ENCODE measurements at places on chromosomes 3 and 15. TPM values are rescaled to one million over a fixed set of nuclear protein-coding genes. Genes with fewer than 3 reads are reported as not detected.

DNA sequence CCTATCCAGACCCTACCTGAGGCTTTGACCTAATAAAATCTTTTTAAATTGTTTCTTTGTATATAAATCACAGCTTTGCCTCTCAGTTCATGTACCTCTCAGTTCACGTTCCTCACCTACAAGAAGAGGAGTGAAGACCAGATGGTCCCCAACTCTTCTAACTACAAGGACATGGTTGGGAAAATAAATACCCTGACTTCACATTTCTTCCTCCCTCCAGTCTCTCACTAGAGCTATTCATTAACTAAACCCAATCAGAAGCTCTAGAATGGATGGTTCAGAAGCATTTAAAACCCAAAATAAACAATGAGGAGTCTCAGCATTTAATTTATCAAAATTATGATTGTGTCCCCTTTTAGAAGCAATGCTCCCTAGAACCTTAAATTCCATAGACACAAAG lies 97.3 kb upstream of the AGTR1 start:
- DNase-seq: no peak

Gene TM4SF4
- 0.92 TPM for polyA plus RNA-seq

Gene PPP4R2
- polyA plus RNA-seq: 14.5 TPM

- no peak for DNase-seq
These were observed 626.3 kb upstream of the NAALADL2 start for GRCh38 chr3:174232658-174233429.

DNA sequence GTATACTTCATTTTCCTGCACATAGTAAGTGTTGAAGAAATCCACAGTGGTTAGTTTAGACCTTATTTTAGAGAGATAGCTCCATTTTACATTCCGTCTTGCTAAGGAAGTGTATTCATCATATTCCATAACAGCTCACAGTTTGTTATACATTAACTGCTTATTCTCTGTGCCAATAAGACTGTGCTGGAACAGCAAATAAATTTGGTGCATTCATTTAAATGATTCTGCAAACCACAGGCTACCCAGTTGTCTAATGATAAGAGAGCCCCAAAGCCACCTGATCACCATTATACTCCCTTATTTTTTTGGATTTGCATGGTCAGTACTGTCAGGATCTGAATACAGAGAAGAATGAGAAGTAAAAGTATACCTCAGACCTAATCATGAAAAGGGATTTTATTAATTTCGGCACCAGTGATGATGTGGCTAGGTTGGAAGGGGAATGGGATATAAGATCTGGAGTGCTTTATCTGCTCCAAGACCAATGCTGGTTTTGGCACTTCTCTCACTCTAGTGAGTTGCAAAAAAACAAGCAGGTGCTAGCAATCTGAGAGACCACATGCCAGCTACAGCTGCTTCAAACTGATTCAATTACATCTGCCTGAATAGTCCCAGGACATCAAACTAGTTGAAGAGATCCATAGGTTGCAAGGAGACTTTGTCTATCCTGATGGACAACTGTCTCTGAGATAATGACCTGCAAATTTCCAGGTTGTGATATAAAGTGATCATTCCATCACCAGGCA lies 254.8 kb downstream of the ZBTB20 start:
- no peak for DNase-seq

DNA sequence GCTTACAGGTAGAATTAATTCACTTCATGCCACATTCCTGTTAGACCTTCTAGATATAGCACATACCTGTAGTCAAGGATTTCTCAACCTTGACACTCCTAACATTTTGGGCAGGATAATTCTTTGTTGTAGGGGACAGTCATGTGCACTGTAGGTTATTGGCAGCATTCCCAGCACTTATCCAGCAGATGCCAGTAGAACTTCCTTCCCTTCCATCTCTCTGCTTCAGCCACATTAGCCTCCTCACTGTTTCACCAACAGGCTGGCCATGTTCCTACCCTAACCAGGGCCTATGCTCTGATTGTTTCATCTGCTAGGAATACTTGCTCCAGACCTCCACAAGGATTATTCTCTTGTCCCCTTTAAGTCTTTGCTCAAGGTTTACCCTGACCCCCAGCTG lies 68.0 kb upstream of the STAC start:
- DNase-seq: no peak

DNA sequence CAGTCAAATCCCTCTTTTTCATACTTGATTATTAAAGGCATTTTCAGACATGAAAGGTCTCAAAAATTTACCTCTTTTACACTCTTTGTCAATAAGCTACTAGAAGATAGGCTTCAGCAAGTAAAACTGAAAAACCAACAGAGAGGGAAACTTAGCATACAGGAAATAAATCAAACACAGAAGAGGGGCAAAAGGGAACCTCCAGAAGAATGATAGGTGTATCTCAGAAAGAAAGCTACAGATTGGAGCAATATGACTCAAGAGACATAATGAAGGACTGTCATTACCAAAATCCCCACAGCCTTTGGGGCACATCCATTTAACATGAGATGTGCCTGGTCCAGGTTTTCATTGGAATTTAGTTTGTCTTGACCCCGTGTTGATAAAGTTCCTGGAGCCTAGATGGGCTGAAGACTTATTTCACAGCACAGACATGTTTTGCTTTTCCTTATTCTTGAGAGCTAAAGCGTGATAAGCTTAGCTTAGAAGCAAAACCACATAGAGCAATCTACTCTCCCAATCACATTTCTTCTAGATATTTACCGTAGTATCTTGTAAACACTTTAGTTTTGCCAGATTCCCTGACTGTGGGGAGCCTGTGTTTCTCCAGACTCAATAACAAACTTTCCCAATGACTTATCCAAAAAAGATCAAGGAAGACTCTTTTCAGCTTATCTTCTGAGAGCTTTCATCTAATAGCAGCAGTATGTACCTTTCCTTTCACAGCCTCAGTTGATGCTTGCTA lies 11.7 kb downstream of the LRRFIP2 start:
- no peak for DNase-seq

- no peak for DNase-seq
These were observed 272.7 kb downstream of the OCA2 start for GRCh38 chr15:27826411-27826810.

DNA sequence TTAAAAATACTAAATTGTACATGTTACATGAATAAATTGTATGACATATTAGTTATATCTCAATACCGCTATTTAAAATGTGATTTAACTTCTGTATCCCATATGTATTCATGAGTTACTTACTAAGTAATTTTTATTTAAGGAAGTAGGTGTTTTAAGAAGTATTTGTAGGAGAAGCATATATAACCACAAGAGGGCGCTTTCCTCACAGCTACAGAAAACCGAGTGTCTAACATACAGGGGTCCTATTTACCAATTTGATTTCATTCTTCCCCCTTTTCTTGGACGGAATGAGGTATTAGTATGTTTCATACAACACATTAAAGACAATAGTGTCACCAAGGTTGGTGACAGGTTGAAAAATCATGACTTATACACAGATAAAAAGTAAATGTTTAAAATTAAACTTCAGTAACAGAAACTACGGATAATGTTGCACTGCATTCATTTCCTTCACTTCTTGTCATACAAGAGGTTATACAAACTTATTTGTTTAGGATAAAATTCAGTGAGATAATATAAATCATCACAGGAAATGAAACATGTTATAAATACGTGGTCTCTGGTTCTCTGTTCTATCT lies 253.6 kb downstream of the MAGI1 start:
- no peak for DNase-seq

Gene FBXL22
- 1.2 TPM for polyA plus RNA-seq

DNA sequence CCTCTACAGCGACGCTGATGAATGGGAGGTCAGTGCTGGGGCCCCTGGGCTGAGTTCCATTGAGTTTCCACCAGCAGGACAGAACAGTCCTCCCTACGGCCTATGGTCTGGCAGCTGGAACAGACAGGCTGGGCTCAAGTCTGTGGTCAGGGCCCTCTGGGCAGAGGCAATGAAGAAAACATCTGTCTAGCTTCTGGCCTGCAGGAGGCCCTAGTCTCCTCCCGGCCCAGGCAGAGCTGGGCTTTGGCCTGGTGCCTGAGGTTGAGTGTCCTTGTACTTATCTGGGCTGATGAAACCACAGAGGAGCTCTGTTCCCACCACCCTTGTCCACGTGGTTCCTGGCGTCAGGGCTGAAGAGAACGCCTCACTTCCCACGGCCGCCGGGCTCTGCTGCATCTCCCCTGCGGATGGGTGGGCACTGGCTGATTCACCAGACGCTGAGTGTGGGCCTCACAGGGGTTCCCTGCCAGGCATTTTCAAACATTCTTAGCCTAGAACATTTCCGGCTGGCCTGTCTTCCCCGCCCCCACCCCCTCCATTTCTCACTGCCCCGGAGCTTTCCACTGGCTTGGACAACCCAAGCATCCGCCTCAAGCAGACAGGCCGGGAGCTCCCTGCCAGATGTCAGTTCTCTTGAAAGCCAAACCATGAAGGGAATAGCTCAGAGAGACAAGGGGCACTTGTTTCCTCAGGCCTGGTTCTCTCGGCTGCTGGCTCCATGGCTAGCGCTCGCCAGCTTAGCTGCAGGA lies 20.3 kb downstream of the PPCDC start:
- peak; percentile 67 for DNase-seq

Gene PIF1
- 0.47 TPM for polyA plus RNA-seq

- no peak for DNase-seq
These were observed 20.2 kb downstream of the NIPA1 start for GRCh38 chr15:22806664-22807063.

- DNase-seq: no peak
These were observed 35.7 kb downstream of the ATG7 start for GRCh38 chr3:11307830-11308432.

GRCh38 chr3:111434941-111435622 lies 106.9 kb upstream of the CD96 start:
- no peak for DNase-seq

Gene C3orf18
- polyA plus RNA-seq: 14.9 TPM

Gene CPLX3
- polyA plus RNA-seq: not detected

GRCh38 chr3:195767792-195768191 lies 43.9 kb downstream of the MUC4 start:
- DNase-seq: peak; percentile 32

- DNase-seq: no peak
These were observed 237.4 kb upstream of the NR2F2 start for GRCh38 chr15:96093063-96093462.

DNA sequence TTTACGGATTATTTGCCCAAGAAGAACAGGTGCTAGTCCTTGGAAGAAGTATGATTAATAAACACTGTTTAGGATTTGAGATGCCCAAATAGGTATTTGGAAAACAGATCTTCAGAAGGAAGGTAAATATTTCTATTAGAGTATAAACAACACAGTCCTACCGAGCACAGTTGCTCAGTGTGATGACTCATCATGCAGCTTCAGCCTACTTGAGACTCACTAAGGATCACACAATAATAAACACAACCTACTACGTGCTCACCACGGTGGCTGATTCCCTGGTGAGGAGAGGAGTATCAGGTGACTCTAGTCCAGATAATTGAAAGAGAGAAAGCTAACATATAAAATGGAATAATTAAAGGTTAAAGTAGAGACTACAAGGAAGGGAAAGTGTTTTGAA lies 72.0 kb downstream of the PDZRN3 start:
- no peak for DNase-seq

DNA sequence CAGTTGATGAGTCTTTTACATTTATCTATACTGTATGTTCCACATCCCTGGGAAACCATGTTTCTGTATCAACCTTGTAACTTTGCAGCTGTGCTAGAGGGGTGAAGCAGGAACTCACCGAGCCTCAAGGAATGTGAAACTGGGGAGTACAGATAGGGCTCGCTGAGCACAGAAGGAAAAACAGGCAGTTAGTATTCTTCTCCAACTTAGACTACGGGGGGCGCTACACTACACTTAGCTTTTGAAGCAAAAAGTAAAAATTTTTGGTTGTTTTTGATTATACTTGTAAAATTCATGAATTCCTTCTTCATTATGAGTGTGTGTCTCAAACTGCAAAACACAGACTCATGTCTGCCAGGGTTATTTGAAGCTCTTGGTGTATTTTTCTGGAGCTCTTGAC lies 132.7 kb upstream of the RGMA start:
- DNase-seq: no peak

DNA sequence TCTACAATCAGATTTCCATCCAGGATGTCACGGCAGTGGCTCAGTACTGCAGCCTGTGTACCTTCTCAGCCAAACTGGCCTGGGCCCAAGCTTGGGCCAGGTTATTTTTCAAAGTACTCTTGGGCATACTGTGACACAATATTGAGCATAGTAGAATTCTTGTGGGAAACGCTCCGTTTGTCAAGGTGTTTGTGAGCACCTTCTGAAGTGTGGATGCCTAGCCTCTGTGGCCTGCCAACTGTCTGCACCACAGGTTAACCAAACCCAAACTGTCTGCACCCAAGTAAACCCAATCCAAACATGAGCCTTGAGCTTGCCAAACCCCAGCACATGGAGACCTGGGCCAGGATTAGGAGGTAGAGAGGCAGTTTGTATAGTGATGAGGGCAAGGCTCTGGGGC lies 25.4 kb downstream of the CTDSPL start:
- DNase-seq: no peak

GRCh38 chr15:41797201-41797944 lies 23.1 kb downstream of the MAPKBP1 start:
- no peak for DNase-seq

- DNase-seq: no peak
These were observed 189.6 kb upstream of the MLF1 start for GRCh38 chr3:158381262-158381868.

DNA sequence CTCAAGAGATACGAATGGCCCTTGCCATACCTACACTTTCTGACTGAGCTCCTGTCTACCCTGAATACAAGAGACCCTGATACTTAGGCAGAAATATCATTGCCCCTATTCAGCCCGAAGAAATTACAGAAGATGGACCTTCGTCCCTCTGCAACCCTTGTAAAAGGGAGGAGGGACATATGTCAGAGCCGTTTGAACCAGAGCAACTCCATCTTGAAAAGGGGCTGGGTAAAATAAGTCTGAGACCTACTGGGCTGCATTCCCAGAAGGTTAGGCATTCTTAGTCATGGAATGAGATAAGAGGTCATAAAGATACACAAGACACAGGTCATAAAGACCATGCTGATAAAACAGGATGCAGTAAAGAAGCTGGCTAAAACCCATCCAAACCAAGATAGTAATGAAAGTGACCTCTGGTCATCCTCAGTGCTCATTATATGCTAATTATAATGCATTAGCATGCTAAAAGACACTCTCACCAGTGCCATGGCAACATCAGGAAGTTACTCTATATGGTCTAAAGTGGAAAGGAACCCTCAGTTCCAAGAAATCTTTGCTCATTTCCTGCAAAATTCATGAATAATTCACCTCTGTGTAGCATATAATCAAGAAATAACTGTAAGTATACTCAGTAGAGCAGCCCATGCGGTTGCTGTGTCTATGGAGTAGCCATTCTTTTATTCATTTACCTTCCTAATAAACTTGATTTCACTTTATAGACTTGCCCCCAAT lies 49.7 kb upstream of the GPD1L start:
- DNase-seq: no peak

Gene GPR149
- not detected for polyA plus RNA-seq

- DNase-seq: no peak
These were observed 54.6 kb downstream of the SPRED1 start for GRCh38 chr15:38307251-38307650.

DNA sequence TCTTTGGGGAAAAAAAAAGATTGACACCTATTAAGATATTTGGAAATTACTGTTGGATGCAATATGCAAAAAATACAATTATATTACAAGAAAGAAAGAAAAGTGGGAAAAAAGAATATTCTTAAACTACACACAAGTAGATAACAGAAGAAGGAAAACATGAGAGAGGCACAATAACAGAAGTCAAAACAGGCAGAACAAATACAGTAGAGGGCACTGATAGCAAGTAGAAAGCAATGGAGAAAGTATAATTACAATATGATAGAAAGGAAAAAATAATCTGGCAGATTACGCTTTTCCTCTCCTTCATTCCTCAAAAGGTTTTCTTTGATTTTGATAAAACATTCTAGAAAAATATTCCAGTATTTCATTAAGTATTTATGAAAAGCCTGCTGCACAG lies 72.1 kb downstream of the ADAM10 start:
- no peak for DNase-seq

Data from kidney (tissue), 22 donors.